Activated CD8-positive, alpha-beta memory T cell treated with anti-CD3 and anti-CD28 coated beads for 1 hour (primary cell): ENCODE measurements at places on chromosomes 6 and 20.
A peak's percentile ranks its signal among the peaks of the same experiment; 100 is the strongest.

DNA sequence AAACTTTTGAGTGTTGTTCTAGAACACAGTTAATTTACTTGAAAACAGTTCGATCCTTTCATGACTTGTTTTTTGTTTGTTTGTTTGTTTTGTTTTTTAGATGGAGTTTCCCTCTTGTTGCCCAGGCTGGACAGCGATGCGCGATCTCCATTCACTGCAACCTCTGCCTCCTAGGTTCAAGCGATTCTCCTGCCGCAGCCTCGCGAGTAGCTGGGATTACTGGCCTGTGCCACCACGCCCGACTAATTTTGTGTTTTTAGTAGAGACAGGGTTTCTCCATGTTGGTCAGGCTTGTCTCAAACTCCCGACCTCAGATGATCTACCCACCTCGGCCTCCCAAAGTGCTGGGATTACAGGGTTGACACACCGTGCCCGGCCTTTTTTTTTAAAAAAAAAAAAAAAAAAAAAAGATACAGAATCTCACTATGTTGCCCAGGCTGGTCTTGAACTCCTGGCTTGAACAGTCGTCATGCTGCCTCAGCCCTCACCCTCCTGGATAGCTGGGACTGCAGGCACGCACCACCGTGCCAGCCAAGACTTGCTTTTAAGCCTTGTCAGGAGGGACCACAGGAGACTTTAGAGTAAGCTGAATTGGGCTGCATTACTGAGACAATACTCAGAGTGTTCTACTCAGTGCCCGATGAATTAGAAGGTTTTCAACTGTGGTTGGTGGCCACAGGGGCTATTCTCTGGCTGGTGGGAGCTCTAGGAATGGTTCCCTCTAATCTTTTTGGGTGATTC, 76.7 kb upstream of the SLC22A16 start:
- no peak for DNase-seq

GRCh38 chr6:89042664-89043063, 37.9 kb upstream of the PNRC1 start:
- no peak for DNase-seq

DNA sequence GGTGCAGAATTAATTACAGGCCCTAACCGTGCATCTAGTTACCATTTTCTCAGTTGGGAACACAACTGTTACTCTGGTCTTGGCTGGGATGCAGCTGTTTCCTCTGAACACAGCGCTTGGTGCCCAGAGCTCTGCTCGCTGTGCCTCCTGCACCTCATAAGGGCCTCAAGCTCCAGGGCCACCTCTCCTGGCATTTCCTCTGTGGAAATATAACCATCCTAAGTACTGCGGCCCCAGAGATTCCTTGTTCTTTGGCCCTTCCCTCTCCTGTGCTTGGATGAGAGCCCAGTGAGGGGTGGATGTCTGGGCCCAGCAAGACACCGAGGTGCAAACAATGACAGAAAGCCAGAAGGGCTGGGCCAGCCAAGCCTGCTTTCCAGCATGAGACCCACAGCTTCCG, 169.9 kb upstream of the CST7 start:
- no peak for DNase-seq

- DNase-seq, result no peak
These were observed 21.9 kb upstream of the AIG1 start for GRCh38 chr6:143038833-143039232.

DNA sequence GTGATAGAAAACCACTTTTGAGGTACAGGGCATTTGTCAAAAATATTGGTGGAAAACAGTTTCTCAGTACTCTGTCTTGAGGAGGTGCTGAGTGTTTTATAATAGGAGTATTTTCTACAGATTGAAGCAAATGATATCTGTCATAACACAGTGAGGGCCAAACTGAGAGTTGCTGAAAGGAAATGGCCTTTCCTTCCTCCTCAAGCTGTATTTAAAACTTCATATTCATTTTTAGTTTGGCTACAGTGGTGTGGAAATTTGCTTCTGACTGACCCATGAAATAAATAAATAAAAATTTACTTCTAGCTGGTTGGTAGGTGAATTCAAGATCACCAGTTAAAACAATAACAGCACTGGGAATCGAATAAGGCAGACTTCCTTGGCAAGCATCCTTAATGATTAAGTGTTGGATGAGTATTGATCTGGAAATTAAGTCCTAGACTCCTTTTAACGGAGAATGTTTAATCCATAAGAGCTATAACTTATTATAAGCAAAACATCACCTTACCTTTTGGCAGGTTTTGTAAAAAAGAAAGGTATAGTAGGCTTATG, 828.6 kb upstream of the CITED2 start:
- DNase-seq, result no peak

DNA sequence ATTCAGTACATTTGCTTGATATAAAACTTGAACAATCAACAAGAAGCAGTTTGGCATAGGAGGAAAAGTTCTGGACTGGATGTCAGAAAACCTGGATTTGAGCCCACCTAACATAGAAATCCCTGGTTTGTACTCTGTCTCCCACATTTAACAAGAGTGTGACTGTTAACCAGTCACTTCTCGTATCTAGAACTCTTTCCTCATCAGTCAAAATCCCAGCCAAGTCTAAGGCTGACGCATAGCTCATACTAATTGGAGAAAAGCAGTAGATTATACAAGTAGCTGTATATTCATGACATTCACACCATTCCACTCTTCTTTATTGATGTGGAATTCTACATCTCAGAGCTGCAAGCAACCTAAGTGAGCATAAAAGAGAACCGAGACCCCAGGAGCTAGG, 222.7 kb downstream of the PHACTR1 start:
- DNase-seq, result no peak

GRCh38 chr6:139927236-139927635, 552.8 kb upstream of the CITED2 start:
- no peak for DNase-seq

DNA sequence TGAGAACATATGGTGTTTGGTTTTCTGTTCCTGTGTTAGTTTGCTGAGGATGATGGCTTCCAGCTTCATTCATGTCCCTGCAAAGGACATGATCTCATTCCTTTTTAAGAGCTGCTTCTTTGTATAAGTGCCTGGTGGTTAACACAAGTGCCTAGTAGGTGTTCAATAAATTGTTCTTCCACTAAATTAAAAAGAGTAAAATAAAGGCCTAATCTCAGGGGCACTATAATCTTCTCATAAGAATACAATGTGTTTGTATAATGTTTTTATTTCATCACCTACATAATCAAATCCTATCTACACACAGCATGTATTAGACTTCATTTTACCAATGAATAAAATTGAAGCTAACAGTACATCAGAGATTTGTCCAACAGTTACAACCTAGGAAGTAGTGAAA, 252.7 kb downstream of the KHDC1L start:
- DNase-seq, result no peak

- DNase-seq, result peak; percentile 1
These were observed 43.9 kb upstream of the FAM135A start for GRCh38 chr6:70369332-70369950.

- DNase-seq, result no peak
These were observed 159.8 kb downstream of the PLCB1 start for GRCh38 chr20:8291873-8292272.
